ENCODE measurements at places on chromosomes 2 and 18.

GRCh38 chr2:181348107-181348837 is 108.9 kb upstream of the ITGA4 start:
- no peak for DNase-seq

DNA sequence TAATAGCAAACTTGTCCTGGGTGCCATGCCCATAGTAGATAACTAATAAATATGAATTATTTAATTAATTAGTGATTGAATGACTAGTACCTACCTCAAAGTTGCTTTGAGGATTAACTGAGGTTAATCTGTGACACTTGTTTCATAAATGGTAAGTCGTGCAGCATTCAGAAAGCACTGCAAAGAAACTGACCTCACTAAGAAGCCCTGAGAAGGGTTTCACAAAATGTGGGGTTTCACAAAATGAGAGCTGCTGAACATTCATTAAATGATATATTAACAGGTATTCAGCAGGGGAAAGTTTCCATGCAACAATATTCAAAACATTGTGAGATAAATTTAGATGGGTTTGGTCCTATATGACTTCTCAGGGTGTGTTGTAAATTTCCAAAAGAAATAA is 236.2 kb downstream of the OSR1 start:
- DNase-seq, result no peak

- no peak for DNase-seq
Measured at GRCh38 chr2:168424112-168424951, 31.7 kb upstream of the CERS6 start.

- DNase-seq, result peak; percentile 88
Measured at GRCh38 chr2:42967959-42968674, 175.7 kb upstream of the HAAO start.

- no peak for DNase-seq
Measured at GRCh38 chr18:79881695-79882094, 69.8 kb downstream of the SLC66A2 start.

GRCh38 chr2:61771904-61772845 is 81.7 kb downstream of the FAM161A start:
- DNase-seq, result no peak

DNA sequence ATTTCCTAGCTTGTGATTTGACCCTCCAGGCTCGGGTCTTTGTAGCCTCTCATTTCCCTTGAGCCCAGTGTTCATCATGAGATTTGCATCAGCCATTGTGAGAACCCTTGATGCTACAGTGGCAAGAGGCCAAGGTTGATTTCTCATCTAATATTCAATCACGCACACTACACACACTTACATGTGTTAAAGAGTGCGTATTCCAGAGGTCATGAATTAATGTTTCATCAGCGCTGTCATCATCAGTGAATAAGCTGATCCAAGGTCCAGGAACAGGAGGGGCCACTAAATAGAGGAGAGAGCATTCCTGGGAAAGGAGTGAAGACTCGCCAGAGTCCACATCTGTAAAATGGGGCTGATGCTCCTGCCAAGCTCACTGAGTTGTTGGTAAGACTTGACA is 276.1 kb upstream of the SIX2 start:
- no peak for DNase-seq

DNA sequence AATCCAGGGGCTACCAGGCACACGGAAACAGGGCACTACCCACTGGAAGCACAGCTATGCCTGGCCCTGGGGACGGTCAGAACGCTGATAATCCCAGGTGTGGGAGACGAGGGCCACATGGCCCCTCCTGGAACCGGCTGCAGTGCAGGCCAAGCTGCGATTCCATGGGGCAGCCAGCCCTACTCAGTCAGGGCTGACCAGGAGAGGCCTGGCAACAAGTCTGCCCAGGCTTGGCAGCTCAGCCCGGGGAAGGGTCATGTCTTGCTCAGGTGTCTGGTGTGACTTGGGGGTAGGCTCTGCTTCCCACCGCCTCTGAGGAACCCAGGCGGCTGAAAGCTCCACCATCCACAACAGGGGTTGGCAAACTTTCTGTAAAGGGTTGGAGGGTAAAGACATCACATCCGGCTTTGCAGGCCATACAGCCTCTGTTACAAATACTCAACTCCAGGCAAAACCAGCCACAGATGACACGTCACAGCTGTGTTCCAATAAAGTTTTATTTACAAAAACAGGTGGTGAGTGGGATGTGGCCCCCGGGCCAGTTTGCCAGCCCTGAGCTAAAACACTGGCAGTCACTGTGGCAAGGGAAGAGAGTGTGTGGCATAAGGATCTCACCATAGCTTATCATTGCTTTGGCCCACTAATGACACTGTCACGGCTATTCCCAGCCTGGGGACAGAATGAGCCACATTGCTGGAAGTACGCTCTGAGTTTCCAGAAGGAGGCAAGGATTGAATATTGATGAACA is 85.2 kb downstream of the NDUFA10 start:
- no peak for DNase-seq

All from right cardiac atrium (tissue), 5 donors.